Right cardiac atrium (tissue), 5 donors: ENCODE measurements at places on chromosomes 6 and 20.

- DNase-seq, result no peak
Measured at GRCh38 chr6:144047688-144048087, 39.6 kb upstream of the PLAGL1 start.

- peak; percentile 85 for DNase-seq
Measured at GRCh38 chr6:26158581-26159356, 71.5 kb downstream of the HFE start.

DNA sequence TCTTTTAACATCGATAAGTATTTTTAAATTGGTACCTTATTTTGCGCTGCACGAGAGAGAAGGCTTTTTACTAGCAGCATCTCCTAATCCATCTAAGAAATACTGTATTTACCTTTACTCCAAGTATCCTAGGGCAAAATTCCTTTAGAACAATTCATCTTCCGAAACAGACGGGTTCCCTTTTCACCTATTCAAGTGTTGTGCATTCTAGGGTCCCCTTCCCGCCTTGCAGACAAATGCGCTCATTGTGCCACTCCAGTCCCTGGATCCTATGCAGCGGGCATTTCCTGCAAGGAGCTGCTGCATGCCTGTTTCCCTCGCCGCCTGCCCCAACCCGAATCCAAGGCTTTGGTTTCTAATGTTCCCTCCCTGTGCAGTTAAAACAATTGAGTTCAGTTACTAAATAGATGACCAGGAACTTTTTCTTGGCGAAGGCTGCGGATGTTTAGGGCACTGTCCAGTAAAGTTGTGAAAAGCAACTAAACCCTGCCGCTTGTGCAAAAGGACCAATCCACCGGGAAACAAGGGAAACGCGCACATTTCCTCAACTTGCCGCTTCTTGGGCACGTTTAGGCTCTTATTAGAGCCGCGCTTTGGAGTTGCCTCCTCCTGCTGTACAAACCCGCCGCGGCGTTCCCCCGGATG, 556 bp upstream of the SCAF8 start:
- peak; percentile 72 for DNase-seq

DNA sequence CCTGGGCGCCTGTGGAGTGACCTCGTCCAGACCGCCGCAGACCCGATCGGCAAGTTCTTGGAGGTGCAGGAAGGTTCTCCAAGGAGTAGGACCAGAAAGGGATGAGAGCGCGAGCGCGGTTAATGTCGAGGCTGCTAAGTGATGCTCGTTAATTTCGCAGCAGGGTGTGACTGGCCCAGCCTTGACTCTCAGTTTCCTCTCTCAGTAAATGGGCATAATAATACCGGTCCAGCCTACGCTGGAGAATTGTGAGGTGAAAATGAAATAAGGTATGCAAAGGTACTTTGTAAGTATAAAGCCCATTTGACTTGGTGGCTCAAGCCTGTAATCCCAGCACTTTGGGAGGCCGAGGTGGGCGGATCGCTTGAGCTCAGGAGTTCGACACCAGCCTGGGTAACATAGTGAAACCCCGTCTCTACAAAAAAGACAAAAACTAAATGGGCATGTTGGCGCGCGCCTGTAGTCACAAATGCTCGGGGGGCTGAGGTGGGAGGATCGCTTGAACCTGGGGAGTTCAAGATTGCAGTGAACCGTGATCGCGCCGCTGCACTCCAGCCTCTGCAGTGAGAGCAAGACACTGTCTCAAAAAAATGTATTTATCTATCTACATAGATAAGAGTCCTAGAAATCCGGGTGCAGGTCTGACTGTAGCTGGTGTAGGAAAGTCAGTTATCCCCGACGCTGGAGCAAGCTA, 634 bp upstream of the BTBD9 start:
- peak; percentile 28 for DNase-seq

DNA sequence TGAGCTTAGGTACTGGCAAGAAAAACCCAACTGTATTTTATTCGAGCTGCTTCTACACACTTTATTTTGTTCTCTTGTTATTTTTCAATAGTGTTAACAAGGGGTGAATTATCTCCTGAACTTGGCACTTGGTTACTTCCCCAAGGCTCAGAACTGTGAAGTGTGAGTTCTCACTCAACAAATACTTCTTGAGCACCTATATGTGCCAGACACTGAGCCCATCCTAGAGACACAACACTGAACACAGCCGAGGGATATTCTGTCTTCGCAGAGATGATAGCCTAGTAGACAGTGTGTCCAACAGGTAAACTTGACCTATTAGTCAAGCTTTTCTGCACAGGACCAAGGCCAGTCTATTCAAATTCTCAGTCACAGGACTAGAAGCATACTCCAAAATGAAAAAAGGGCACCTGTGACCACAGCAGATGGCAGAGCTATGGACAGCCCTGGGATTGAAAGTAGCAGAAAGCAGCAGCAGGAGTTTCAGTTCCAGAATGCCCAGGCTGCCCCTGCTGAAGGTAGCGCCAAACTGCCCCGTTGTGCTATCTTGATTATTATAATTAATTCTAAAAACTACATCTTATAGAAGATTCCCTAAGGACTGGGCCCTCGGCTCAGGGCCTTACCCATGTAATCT, 77.8 kb upstream of the TAB2 start:
- no peak for DNase-seq

DNA sequence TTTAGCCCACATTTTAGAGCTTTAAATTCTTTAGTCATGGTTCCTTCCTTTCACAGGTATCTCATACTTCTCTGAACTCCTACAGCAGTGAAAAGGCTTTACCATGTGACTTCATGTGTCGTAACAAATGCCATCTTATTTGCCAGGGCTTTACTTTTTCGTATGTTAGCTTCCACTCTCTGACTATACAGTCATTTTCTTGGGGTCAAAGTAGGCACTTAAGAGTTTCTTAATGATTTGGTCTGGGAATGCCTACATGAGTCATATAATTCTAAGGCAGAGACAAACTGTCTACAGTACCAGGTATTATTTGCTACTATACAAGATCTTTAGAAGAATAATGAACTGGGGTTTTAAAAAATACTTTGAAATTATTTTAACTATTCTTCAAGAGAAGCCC, 15.0 kb downstream of the RAB23 start:
- no peak for DNase-seq

DNA sequence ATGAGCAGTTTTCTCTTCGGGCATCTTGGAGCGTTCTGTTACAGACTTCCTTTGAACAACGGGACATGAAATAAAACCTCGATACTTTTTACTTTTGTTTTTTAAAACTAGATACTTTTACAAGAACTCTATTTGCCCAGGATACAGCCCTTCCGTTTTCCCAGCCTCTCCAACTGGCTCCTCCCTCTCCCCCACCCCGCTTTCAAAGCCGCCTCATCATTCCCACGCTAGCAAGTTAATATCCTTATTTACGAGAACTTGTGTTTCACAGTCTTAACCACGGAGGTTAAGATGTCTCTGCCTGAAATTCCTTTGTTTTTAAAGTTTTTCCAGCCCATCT, 241 bp upstream of the CFAP206 start:
- DNase-seq, result no peak

GRCh38 chr6:69820018-69820417, 23.2 kb upstream of the LMBRD1 start:
- DNase-seq, result no peak

DNA sequence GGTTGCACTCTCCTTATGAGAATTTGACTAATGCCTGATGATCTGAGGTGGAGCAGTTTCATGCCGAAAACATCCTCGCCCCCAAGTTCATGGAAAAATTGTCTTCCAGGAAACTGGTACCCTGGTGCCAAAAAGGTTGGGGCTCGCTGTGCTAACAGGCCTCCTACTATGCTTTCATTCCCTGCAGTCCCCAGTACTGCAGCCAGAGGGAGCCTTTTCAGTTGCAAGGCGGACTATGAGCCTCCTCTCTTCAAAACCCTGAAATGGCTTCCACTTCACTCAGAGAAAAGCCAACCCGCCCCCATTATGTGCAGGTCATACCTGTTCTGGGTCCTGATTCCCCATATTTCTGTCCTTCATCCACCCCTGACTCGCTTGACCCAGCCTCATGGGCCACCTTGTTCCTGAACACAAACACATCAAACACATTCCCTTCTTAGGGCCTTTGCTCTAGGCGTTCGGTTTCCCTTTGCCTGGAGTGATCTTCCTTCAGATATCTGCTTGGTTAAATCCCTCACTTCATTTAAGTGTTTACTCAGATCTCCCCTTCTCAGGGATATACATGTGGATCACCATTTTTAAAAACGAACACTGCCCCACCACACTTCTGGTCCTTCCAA, 173.7 kb downstream of the PHACTR1 start:
- no peak for DNase-seq

- no peak for DNase-seq
Measured at GRCh38 chr6:31712296-31712695, 2.9 kb upstream of the LY6G6D start.

DNA sequence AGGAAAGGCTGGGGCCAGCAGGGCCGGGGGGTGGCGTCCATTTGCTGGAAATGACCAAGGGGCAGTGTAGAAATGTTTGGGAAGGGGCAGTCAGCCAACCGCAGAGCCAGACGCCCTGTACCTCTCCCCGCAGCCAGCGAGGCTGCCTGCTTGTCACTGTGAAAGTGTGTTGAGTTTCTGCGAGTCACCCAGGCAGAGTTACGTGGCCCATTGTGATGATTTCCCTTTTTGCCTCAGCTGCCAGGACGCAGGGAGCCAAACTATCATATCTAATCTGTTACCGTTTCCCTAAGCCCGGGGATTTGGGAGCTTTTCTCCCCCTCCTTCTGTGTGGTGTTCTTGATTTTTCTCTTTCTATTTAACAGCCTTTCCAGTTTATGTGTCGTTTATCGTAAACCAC, 67.9 kb upstream of the STX16 start:
- DNase-seq, result peak; percentile 45

DNA sequence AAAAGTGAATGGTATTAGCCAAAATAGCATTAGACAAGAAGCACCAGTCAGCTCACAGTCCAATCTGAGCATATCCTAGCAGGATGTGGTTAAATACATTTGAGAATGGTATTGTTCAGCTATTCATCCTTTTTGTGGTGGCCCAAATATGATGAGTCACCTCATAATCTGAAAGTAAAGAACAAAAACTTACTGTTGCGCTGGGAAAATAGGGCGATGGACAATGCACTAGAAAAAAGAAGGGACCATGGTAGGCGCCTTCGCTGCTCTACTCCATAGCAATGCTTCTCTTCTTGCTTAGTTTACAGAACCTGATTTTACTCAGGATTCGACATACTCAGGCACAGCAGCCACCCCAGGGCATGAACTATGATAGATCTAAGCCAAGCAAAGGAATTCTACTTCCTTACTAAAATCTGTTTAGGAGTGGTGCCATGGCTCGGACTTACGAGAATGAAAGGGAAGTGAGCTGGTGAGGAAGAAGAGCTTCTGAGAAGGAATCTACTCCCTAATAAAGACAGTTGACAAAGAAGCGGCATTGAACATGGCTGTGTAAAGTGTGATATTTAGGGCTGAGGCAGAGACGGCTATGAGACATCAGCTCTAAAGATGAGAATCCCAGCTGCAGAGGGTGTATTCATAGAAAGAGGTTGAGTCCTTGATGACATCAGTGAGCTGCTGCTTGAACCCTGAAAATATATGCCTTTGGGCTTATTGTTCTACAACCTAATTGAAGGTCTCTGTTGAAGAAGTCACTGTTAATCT, 16.6 kb upstream of the FBXO9 start:
- no peak for DNase-seq

DNA sequence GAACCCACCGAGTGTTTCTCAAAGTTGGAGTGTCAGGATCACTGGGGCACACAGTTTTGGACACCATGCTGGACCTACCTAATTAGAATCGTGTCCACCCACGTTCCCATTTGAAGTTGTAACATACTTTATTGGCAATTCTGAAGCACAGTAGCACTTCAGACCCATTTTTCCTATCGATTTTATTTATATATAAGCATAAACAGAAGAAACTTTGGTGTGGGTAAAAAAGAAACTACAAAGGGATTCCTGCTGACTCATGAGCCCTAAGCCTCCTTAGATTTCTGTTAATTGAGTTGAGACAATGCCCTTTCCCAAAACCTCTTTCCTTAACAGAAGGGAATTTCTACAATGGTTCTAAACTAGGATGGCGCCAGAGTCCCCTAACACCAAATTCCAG, 398.0 kb downstream of the CDKAL1 start:
- DNase-seq, result no peak

DNA sequence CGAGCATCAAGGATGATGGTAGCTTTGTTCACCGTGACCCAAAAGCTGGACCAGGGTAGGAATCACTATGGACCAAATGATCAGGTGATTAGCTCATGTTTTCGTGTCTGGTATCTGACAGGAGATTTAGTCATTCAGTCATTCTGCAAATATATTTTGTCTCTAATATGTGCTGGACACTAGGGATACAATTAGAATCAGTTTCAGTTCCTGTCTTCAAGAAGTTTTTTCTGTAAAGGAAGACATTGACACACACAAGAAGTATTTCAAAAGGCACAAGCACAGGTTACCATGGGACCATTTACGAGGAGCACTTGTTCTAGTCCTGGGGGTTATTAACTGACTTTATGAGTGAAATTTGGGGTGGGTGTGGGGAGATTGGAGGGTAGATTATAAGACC, 244.9 kb downstream of the HIVEP2 start:
- no peak for DNase-seq

- no peak for DNase-seq
Measured at GRCh38 chr6:34816635-34817301, 24.9 kb downstream of the BLTP3A start.

DNA sequence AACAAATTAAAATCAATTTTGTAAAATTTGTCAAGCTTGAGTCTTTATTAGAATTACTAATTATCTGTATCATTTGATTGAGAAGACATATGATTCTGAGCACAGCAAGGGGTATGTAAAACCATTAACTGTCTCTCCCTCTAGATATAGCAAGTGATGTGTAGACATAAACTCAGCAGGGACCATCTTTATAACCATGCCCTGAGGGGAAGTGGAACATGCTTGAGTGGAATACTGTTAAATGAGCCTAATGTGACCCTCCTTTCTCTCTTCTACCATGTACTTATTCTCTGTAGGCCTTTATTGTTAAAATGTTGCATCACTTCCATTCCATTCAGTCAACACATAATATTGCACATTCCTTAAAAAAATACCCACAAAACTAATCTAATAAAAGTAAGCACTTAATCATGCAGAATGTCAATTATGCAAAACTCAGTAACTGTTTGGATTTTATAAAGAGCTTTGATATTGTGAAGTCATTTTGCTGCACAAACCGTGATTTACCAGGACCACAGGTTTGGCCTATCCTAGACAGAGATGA, 896.6 kb upstream of the MANEA start:
- DNase-seq, result no peak

DNA sequence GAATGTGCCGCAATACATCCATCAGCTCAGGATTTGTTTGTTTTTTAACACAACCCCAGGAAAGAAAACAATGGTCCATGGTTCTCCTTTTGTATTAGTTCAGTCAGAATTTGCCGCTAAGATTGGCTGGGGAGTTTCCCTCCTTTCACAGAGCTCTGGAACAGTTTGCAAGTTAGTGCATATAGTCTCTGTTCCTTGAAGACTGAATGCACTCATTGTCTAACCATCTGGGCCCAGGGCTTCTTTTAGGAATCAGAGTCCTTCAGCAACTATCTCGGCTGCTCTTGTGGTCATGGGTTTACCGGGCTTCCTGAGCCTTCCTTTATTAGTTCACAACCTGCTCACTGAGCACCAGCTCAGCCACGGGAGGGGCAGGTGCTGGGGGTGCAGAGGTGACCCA, 121.3 kb downstream of the SLC23A2 start:
- DNase-seq, result no peak

- DNase-seq, result no peak
Measured at GRCh38 chr6:67683960-67684359, 951.1 kb upstream of the ADGRB3 start.
